Prostate gland (tissue), 2 donors: ENCODE measurements at places on chromosomes 13 and 19. TPM values are rescaled to one million over a fixed set of nuclear protein-coding genes. Genes with fewer than 3 reads are reported as not detected.

The IRS2 gene
- 43.5 TPM for total RNA-seq

DNA sequence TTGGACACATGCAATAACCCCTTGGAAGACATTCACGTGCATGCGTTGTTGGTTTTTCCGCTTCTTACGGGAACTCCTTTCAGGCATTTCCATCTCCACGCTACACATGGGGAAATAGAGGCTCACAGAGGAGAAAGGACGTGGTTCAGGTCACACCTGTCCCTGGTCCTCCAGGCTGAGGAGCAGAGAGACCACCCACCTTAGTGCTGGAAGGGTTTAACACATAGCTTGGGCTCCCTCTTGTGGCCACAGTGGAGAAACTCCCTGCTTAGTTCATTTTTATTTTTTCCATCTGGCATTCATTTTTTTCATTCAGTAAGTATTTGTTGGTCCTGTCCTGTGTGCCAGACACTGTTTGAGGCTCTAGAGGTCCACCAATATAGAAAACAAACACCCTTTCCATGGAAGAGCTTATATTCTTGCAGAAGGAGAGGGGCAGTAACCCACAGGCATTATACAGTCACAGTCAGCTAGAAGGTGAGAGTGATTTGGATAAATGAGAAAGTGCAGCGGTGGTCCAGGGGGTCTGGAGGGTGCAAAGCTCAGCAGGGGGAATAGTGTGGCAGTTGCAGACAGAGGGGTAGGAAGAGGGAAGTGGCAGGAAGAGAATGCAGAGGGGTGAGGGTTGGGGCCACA is 24.2 kb upstream of the TTYH1 start:
- no peaks in the 10 kb centered on the region for H3K4me1 ChIP-seq
- H3K36me3 ChIP-seq, result no peaks in the 10 kb centered on the region
- no peak overlapping the region for H3K27ac ChIP-seq
- peaks cover 6% of the 10 kb centered on the region for H3K27me3 ChIP-seq
- H3K4me3 ChIP-seq, result no peak overlapping the region
- DNase-seq, result peak; percentile 11

GRCh38 chr13:30829145-30829832 is 76.8 kb upstream of the MEDAG start:
- H3K36me3 ChIP-seq, result no peaks in the 10 kb centered on the region
- peaks cover 4% of the 10 kb centered on the region for H3K4me1 ChIP-seq
- no peak overlapping the region for H3K27ac ChIP-seq

- H3K4me3 ChIP-seq, result no peak overlapping the region
- peaks cover 6% of the 10 kb centered on the region for H3K36me3 ChIP-seq
- H3K27ac ChIP-seq, result peak overlapping the region; percentile 78
- H3K27me3 ChIP-seq, result no peaks in the 10 kb centered on the region
- H3K4me1 ChIP-seq, result peaks cover 13% of the 10 kb centered on the region
- DNase-seq, result no peak
Observed at GRCh38 chr19:13834244-13835069, 39.2 kb downstream of the ZSWIM4 start.

The CGB1 gene
- total RNA-seq, result not detected

- peaks cover 5% of the 10 kb centered on the region for H3K36me3 ChIP-seq
- H3K4me1 ChIP-seq, result peaks cover 12% of the 10 kb centered on the region
- H3K4me3 ChIP-seq, result peak overlapping the region; percentile 100
- DNase-seq, result peak; percentile 18
Observed at GRCh38 chr13:45341799-45342500, 967 bp upstream of the TPT1 start.

The SGCG gene
- 1.9 TPM for total RNA-seq

The SHC2 gene
- total RNA-seq, result 83.4 TPM

- H3K27ac ChIP-seq, result no peak overlapping the region
- no peak for DNase-seq
- H3K27me3 ChIP-seq, result no peaks in the 10 kb centered on the region
- no peaks in the 10 kb centered on the region for H3K4me1 ChIP-seq
- H3K36me3 ChIP-seq, result no peaks in the 10 kb centered on the region
Observed at GRCh38 chr13:37194428-37194861, 89.0 kb upstream of the CSNK1A1L start.

GRCh38 chr13:40391788-40392187 is 274.7 kb downstream of the FOXO1 start:
- DNase-seq, result no peak
- no peaks in the 10 kb centered on the region for H3K27me3 ChIP-seq
- H3K27ac ChIP-seq, result no peak overlapping the region
- no peaks in the 10 kb centered on the region for H3K4me1 ChIP-seq

DNA sequence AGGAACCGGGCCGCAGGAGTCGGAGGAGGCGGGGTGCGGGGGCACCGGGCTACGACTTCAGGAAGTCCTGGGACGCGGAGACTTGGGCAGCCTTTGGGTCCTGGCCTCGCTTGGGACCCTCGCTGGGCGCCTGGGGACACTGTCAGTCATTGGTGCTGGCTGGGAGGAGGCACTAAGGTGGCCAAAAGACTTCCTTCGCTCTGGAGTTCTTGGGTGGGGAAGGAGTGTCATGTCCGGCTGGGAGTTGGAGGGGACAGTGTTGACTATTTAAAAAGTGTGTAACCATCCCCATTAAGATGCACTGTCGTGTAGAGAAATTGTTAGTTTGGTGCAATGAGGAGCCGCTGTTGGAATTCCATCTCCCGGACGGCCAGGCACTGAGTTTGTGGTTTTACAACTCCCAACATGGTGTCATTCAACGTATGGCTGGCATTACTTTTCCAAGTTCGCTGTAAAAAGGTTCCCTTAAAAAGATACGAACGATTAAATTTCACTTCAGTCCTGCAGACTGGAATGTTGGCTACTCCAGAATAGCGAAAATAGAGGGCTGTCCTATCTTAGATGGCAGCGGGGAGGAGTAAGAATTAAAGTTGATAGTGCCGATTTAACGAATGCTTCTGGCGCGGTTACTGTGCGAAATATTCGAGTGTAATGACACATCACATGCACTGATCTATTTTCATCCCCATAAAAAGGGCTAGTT is 776 bp downstream of the DNAJC3 start:
- H3K27ac ChIP-seq, result peak overlapping the region; percentile 94
- no peaks in the 10 kb centered on the region for H3K4me1 ChIP-seq
- H3K36me3 ChIP-seq, result no peaks in the 10 kb centered on the region
- H3K27me3 ChIP-seq, result no peaks in the 10 kb centered on the region

- H3K36me3 ChIP-seq, result no peaks in the 10 kb centered on the region
- H3K27ac ChIP-seq, result no peak overlapping the region
- H3K27me3 ChIP-seq, result no peaks in the 10 kb centered on the region
- no peaks in the 10 kb centered on the region for H3K4me1 ChIP-seq
Observed at GRCh38 chr19:35074426-35075201, 33.1 kb downstream of the HPN start.

DNA sequence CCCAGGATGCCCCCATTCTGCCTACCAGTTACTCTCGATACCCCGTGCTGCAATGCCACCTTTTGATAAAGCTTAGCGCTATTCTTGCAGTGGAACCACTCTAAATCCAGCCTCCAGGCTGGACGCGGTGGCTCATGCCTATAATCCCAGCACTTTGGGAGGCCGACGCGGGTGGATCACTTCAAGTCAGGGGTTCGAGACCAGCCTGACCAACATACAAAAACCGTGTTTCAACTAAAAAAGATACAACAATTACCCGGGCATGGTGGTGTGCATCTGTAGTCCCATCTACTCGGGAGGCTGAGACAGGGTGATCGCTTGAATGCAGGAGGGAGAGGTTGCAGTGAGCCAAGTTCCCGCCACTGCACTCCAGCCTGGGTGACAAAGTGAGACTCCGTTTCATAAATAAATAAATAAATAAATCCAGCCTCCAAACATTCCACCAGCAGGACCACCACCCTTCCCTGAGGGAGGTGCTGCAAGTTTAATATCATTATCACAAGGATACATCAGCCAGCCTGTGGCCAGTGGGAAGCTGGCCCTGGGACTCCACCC is 27.7 kb downstream of the CYP2B6 start:
- no peaks in the 10 kb centered on the region for H3K4me1 ChIP-seq
- H3K4me3 ChIP-seq, result no peak overlapping the region
- H3K27ac ChIP-seq, result no peak overlapping the region

DNA sequence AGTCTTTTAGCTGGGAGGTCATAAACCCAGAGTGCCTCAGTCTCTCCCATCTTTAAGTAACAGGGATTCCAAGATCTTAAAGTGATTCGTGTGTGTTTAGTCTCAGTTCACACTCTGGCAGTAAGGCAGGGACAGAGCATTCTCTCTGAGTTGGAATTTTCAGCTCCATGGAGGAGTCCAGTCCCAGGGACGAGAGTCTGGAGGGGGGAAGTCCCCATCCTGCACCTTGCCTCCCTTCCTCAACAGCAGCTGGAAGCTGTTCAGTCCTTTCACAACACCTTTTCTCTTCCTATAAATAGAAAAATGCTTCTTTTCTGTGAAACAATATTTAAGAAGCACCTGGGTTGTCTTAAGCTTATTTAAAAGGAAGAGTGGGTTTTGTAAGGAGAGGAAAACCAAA is 82.0 kb downstream of the KLF5 start:
- H3K36me3 ChIP-seq, result no peaks in the 10 kb centered on the region
- H3K4me3 ChIP-seq, result no peak overlapping the region
- no peaks in the 10 kb centered on the region for H3K27me3 ChIP-seq
- no peak for DNase-seq
- H3K4me1 ChIP-seq, result no peaks in the 10 kb centered on the region
- H3K27ac ChIP-seq, result no peak overlapping the region
